ENCODE measurements at places on chromosomes 2 and 18.

DNA sequence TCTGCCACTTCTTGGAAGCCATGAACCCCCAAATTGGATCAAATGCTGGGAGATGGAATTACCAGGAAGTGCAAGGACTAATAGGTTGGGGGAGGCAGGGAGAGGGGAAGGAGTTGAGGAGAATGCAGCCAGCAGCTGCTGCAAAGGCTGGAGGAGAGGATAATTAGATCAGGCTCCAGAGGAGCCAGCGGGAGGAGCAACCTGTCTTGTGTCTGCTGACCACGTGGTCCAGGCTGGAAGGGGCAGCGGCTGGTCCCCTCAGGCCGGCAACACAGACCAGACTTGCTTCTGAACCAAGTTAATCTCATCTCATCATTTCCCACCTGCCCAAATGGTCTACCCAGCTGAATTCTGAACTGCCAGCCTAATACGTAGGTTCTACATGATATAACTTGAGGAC is 68.3 kb downstream of the MRO start:
- no peak for DNase-seq

DNA sequence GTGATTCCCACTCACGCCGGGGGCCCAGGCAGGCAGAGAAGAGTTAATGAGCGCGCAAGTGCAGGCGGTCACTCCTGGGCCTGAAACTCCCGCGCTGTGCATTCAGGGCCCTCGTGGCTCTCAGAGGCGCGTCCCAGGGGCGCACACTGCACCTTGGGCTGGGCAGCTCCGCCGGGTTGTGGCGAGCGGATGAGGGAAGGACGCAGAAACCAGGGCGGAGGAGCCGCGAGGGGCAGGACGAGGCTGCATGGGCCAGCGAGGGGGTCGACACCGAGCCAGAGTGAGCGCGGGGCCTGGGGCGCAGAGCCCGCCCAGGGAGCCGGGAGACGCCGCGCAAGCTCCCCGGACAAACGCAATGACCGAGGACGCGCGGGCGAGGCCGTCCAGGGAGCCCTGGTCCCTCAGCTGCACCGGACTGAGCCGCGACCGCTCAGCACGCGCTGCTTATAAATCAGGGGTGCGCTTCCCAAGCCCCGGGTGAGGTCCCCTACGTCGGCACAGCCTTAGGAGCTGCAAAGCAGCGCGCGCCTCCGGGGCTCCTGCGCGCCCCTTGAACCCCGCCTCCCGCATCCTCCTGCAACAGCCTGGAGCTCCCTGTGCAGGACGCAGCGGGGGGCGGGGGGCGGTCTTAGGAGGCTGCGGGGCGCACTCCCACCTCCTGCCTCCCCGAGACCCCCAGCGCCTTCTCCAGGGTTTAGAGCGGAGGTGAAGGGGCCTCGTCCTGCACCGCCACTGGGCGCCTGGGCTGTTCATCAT is 180.2 kb upstream of the ALKAL2 start:
- no peak for DNase-seq

GRCh38 chr2:200614249-200614648 is 28.4 kb downstream of the AOX1 start:
- DNase-seq = no peak

DNA sequence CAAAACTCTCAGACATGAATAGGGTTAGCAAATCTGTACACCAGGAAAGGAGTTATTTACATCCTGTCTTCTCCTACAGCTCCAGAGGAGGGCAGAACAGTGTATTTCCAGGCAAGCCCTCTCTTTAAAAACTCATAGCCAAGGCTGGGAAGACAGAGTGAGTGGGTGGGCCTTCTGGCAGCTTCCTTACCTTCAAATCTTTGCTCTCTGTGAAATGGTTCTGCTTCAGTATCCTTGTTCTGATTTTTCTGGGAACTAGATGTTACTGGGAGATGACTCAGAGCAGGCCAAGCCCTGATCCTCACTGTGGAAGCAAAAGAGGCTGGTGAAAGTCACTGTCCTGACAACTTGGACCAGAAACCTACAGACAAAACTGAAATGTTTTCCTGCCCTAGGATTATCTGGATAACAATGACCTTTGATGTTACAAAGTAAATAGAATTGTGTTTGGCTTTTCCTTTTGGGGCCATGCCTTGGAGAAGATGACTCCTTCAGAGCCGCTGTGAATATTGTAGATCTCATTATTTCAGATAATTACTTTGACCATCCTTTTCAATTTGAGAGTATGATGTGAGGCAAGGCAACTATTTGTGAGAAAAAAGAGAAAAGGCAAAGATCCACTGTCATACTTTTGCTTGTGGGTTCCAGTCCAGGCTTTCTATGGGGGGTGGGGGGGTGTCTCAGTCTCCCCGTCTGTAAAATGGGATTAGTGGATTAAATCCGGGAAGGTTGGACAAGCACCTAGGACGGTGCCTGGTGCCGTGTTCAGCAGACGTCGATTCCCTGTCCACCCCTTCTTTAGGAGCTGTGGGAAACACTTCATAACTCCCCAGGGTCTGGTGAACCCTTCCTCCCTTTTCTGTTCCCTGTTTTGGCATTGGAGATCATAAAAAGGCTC is 644 bp upstream of the QPCT start:
- no peak for DNase-seq

DNA sequence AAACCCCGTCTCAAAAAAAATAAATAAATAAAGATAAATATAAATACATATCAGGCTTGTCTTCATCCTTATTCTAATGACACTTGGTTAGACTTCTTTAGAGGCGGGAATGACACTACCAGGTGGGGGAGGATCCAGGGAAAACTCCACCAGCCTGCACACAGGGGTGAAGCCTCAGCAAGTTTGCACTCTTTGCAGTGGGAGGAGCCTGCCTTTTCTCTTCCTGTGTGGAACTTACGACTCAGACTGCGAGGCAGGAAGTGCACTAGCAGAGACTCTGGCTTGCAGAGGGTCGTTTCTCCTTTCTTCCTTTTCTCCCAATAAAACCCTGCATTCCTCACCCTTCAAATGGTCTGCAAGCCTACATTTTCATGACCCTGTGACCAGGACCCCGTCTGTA is 153.6 kb upstream of the CBLN2 start:
- DNase-seq = no peak

DNA sequence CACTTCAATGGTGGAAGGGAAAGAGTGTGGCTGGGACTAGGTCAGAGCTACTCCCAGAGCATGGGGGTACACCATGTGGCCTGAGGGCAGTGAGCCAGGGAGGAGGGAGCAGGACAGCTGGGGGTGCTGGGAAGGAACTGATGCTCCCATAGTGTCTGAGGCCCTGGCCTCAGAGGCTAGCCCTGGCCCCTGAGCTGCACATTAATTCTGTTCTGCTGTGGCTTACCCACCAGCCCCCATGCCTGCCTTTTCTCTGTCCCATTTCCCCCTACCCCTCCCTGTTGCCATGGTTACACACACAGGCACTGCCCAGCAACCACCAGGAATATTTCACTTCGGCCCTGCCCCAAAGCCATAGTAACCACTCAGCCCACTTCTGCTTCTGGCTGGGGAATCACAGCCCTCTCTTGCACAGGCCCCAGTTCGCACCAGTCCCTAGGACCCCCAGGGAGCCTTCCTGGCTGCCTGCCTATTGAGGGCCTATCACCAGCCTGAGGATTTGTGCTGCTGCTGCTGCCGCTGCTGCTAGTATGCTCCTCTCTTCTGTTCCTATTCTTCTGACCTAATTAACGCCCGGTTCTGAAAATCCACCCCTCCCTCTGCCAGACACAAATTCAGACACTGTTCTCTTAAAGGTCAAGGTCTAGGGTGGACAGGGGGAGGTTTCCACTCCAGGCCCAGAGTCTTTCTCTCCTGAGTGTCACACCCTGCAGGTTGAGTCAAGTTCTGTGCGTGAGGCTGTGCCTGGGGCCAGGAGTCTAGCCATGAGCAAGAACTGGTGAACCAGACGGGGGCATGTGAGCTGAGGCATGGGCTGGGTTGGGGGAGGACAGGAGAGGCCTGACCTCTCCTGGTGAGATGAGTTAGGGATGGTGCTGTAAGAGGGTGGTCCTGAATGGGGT is 87.1 kb upstream of the MCFD2 start:
- peak; percentile 38 for DNase-seq

- DNase-seq = no peak
Measured at GRCh38 chr2:134703426-134703825, 15.4 kb downstream of the TMEM163 start.

- DNase-seq = no peak
Measured at GRCh38 chr2:4528246-4528645, 824.9 kb downstream of the DCDC2C start.

GRCh38 chr2:126914811-126915500 is 16.3 kb downstream of the TEX51 start:
- DNase-seq = no peak

- DNase-seq = no peak
Measured at GRCh38 chr2:11802782-11803191, 56.4 kb downstream of the LPIN1 start.

- DNase-seq = no peak
Measured at GRCh38 chr2:143263066-143263625, 133.9 kb downstream of the ARHGAP15 start.

GRCh38 chr18:41617647-41618046 is 337.4 kb upstream of the PIK3C3 start:
- DNase-seq = no peak

GRCh38 chr2:180559771-180560170 is 420.6 kb upstream of the UBE2E3 start:
- DNase-seq = no peak

- no peak for DNase-seq
Measured at GRCh38 chr18:63980027-63980426, 10.1 kb downstream of the SERPINB8 start.

GRCh38 chr18:71743634-71744033 is 800.5 kb downstream of the CBLN2 start:
- DNase-seq = no peak

DNA sequence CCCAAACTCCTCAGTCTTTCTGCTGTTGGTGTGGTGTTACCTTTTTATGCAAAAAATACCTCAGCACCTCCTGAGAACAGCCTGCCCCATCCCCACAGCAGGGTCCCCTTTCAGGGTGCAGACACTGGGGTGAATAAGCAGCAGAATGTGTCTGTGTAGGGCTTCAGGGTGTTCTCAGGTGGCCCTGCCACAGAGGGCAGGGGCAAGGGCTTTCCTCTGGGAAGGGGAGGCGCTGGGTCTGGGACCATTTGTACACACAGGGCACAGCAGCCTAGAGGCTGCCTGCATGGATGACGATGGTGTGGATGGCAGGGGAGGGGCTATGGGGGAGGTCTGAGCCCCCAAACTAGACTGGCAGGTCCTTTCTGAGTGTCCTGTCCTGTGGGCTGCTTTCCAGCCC is 2.6 kb downstream of the HAAO start:
- no peak for DNase-seq

- DNase-seq = no peak
Measured at GRCh38 chr2:104804148-104804890, 49.6 kb upstream of the POU3F3 start.

DNA sequence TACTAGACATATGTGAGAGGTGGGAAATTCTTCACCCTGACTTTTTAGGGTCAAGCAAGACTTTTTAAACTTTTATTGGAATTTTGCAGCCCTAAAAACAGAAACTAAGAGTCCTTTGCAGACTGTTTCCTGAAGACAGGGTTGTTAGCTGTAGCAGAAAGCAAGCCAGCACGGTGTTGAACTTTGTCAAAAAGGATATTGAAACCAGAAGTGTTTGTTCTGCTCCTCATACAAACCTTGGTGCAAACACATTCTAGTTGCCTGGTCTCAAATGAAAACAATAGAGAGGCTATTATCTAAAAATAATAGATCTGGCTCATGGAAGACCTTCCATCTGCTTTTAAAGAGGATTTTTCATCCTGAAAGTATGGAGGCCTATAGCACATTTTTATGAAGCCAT is 65.8 kb upstream of the IGFBP5 start:
- peak; percentile 35 for DNase-seq

GRCh38 chr2:3848776-3849175 is 145.4 kb downstream of the DCDC2C start:
- DNase-seq = no peak

GRCh38 chr18:59264651-59265245 is 8.5 kb downstream of the RAX start:
- no peak for DNase-seq

- no peak for DNase-seq
Measured at GRCh38 chr2:159695795-159696448, 16.4 kb upstream of the MARCHF7 start.

- no peak for DNase-seq
Measured at GRCh38 chr2:195445639-195446038, 211.4 kb upstream of the SLC39A10 start.

DNA sequence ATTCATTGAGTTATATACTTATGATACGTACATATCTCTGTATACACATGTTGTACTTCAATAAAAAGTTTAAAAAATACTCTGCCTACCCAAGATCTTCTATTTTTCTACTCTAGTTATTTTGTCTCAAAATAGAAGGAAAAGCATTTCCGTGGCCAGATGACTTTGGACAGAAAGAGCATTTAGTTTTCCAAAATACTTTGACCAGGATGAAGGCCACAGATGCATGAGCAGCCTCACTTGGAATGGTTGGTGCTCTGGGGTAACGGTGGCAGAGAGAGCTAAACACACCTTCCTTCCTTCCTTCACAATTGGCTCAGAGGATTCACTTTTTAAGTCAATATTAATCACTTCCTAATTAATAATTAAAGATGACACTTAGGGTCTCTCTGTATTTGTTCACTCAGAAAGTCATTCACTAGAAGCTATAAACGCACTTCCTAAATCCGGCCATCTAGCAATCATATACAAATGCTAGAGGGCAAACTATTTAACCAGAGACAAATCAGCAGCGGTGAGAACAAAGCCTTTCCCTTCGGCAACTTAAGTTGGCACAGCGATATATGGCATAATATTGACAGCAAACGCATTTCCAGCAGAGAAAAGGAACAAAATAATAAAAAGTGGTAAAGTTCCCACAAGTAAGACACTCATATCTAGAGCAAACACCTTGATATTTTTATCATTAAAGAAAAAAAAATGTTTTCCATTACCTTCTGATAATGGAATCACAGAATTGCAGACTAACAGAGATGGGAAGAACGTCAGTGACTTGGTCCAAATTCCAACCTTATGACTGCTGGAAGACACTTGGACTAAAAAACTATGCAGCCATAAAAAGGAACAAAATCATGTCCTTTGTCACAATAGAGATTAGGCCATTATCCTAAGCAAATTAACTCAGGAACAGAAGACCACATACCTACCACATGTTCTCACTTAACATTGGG is 55.9 kb upstream of the NARS1 start:
- DNase-seq = no peak

DNA sequence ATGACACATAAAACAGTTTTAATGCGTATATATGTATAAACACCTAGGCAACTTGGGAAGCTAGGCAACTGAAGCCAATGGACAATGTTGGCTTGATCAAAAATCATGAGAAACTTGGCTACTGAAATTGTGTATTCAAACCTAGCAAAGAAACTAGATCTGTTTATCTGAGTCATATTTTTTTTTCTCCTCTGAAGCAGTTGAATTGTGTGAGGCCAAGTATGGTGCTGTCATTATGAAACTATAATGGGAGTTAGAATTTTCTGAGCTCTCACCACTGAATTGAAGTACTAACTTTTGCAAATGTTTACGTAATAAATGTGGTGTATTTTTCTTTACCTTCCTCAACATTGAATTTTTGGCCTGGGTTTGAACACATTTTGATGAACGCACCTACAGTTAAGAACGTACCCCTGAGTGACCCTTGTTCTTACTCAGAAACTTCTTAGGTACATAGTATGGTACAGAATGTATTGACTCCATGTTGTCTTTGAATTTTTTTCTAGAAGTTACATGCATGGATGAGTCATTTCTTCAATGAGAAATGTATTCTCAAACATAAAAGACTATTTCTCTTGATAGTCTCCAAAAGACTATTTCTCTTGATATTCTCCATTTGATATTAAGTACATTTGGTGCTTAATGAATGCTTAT is 23.8 kb downstream of the CD28 start:
- DNase-seq = no peak

Data from NCI-H1092 (cell line).